Ureter (tissue), 1 donor: ENCODE measurements at places on chromosomes 1 and 21. TPM values are rescaled to one million over a fixed set of nuclear protein-coding genes. Genes with fewer than 3 reads are reported as not detected.

GRCh38 chr1:109847251-109847650 is 63.4 kb upstream of the CSF1 start:
- DNase-seq = no peak

GRCh38 chr1:45739137-45739536 is 11.3 kb downstream of the IPP start:
- no peak for DNase-seq

DNA sequence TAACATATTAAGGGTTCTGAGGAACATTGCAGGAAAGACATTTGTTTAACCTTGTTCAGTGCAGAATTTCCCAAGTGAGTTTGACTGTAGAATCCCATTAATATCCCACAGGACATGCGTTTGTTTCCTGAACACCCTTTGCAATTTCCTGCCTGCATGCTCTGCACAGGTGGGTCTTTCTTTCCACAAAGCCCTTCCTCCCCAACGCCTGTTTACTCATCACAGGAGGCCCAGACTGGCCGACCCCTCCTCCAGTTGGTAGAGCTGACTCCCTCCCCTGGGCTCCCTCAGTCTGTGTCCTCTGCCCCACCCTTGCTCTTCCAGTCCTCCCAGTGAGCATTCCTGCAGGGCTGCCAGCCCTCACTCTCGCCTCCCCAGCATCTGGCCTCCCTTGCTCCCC is 47.5 kb upstream of the CTPS1 start:
- no peak for DNase-seq

GRCh38 chr1:89578946-89579684 is 53.8 kb upstream of the LRRC8C start:
- no peak for DNase-seq

Gene NPHS2
- not detected for total RNA-seq

- DNase-seq = no peak
Measured at GRCh38 chr1:155039308-155039669, 5.7 kb downstream of the DCST1 start.

GRCh38 chr1:227526524-227526923 is 36.8 kb upstream of the ZNF678 start:
- no peak for DNase-seq

GRCh38 chr1:110106013-110106941 is 6.0 kb upstream of the UBL4B start:
- DNase-seq = peak; percentile 74

DNA sequence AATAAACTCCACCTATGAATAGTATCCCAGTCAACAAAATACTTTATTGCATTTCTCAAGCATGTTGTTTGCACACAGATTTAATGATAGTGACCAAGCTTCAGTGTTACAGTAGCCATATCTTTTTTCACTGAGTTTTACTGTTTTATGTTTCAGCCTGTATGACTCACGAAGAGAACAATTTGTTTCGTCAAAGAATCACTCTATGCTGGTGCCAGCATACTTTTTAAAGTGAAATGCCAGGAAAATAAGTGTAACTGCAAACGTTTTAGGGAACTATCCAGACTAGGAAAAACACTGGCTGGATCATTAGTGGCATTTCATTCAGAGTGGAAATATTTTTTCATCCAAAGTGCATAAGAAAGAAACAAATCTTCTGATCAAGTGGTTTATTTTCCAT is 210.8 kb downstream of the COL11A1 start:
- no peak for DNase-seq

- DNase-seq = no peak
Measured at GRCh38 chr1:78334952-78335351, 155.8 kb upstream of the PTGFR start.

- DNase-seq = peak; percentile 45
Measured at GRCh38 chr1:228150120-228150460, 360 bp downstream of the GJC2 start.

Gene SERPINC1
- total RNA-seq = 0.44 TPM

GRCh38 chr1:225733254-225733653 is 44.4 kb upstream of the SRP9 start:
- DNase-seq = no peak

DNA sequence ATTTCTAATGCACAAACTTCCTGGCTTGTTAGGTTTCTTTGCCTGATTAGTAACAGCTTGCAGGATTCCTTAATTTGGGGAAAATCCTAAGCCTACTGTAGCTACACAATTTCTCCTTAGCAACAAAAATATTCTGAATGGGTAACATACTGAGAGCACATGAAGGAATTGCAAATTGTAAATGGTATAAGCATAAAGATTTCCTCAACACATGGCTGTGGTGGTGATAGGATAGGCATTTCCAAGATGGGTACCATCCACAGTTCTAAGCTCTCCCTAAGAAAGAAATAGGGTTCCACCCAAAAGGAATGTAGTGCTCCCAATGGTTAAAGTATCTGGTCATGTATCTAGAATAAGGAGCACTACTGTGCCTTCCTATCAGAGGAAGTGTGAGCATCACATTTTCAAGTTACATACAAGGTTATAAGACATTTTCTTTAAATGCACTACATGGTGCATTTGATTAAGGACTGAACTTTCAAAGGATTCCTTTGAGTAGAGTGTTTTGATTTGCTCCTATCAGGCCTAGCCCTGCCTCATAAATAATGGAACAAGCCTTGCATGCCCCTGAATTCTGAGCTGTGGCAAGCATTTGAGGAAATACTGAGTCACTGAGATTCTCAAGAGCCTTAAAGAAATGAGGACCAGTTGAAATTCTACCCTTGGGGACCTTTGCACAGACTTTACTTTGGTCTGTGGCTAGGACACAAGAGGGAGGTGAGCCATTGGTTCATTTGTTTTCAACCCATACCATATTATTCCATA is 286.4 kb downstream of the PTBP2 start:
- no peak for DNase-seq

- no peak for DNase-seq
Measured at GRCh38 chr1:117836069-117836468, 93.4 kb downstream of the GDAP2 start.

DNA sequence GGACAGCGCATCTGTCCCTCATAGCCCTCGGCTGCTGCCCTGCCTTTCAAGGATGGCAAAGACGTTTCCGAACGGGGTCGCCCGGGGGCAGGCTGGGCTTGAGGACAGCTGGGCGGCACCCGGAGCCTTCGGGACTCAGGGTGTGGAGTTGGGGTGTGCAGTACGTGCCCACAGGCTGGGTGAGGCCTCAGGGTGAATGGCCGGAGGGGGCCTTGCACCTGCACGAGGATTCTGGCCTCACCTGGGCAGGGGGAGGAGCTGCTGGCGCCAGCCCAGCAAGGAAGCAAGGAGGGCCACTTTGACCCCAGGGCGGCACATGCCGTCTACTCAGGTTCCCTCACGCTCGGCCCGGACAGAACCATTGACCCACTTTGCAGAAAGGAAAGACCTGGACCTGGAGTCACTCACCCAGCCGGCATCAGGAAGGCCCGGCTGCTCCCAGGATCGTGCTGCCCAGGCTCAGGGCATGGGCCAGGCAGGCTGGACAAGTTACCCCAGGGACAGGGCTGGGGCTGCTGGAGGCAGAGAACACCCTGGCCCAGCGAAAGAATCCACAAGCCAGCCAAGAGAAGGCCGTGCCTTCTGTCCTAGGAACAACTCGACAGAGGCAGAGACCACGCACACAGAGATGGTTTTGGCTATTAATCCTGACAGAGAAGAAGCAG is 65.1 kb upstream of the TTC34 start:
- no peak for DNase-seq

Gene KCNJ15
- 58.5 TPM for total RNA-seq

GRCh38 chr1:117678246-117678977 is 72.6 kb downstream of the TENT5C start:
- no peak for DNase-seq

DNA sequence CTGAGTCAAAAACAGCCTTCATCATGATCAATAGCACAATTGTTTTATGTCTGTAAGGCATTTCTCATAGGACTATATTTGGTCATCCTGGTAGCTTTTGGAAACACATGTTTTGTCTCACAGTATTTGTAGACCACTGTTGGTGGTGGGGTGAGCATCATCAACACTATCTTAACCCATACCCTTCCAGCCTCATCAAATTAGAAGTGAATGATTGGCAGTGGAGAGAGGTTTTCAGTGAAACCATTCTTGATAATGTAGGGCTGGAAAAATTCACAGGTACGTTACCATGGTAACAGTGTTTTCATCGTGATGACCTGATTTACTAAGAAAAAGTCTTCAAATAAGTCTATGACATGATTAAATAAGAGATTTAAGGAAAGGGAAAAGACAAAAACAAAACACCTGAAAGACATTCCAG is 45.3 kb upstream of the C1orf105 start:
- no peak for DNase-seq

DNA sequence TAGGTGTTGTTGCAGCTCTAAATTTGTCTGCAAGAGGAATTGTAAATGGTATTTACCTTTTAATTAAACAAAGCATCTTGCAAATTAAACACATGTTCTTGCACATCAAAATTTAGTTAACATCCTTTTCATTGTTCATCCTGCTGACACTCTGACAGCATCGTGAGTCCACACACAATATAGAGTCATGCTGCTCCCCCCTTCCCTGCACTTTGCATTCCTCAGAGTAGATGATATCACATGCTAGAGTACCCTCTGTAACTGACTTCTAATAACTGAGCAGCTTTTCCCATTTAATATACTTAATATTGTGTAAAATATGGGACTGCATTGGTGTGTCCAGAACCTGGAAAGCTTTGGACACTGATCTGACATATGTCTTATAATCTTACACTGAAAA is 138.8 kb upstream of the DPYD start:
- no peak for DNase-seq

DNA sequence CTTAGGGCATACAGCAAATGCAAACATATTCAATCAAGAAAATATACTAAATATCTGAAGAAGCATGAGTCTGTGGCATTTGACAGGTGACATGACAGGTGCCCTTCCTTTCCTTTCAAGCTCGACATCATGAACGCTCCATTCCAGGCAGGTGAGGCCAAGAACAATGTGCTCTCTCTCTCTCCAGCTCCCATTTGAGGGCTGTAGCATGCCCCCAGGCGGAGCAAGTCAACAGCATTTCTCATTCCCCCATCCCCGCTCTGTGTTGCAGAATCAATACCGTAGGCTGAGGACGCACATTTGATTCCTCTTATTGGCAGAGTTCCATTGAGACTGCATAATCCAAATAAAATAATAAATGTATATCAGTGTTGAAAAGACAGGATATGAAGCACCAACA is 24.6 kb upstream of the PLPPR4 start:
- no peak for DNase-seq

Gene OVAAL
- total RNA-seq = not detected

Gene NCAM2
- 3.7 TPM for total RNA-seq

GRCh38 chr21:45410865-45411809 is 6.2 kb downstream of the COL18A1 start:
- no peak for DNase-seq

DNA sequence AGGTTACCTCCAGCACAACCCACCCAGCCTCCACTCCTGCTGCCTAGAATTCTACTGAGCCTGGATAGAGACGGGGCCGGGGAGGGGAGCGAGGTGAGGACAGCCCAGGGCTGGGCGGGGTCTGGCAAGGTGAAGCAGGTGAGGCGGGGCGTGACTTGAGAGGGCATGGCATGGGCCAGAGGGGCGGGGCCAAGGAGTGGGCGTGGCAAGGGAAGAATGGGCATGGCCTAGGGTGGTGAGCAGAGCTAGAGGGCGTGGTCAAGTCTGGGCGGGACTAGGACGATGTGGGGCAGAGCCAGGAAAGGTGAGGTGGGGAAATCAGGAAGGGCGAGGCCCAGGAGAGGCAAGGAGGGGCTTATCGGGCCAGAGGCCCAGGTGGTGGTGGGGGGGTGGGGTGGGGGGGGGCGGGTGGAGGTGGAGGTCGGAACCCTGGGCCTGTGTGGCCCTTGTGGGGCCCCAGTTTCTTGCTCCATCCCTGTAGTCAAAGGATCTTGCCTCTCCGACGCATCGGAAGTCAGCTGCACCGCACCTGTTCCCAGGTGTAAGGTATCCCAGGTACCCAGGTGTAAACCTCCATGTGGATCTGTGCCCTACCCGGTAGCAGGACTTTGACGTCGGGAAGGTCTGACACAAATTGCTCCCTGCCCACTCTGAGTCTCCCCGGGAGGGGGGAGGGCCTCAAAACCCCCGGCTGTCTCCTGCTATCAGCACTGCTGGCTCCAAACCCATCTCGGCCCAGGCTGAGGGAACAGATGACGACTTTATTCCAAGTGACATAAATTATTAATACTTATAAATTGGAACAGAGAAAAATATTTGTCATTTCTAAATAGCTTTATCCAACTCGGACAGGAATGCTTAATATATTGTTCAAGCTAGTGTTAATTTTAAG is 32.9 kb upstream of the UTS2 start:
- no peak for DNase-seq

Gene AUNIP
- total RNA-seq = 0.91 TPM

GRCh38 chr1:221439008-221439746 is 302.7 kb downstream of the DUSP10 start:
- no peak for DNase-seq

- peak; percentile 43 for DNase-seq
Measured at GRCh38 chr1:22296701-22297591, 154.0 kb upstream of the WNT4 start.

DNA sequence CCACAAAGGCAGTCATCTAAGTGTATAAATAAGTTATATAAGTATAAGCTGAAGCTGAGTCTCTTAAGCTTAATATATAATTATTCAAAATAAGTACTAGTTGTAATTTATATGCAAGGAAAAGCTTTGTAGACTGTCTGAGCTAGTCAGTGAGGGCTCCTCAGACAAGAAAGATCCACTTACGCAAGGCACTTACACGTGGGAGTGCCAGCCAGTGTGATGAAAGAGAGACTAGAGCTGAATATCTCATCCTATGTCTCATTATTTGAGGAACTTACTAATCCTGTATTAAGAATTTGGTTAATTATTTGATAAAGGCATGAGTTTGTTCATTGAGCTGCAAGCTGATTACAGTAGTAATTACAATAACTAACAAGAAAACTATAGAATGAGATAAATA is 146.9 kb downstream of the PDE4B start:
- DNase-seq = no peak

GRCh38 chr1:155313261-155313660 is 4.6 kb downstream of the FDPS start:
- DNase-seq = no peak

Gene MIXL1
- 0.52 TPM for total RNA-seq

Gene CGN
- 67.4 TPM for total RNA-seq

Gene SMIM1
- 9.6 TPM for total RNA-seq

Gene TMCC2
- 0.55 TPM for total RNA-seq

Gene PDC
- not detected for total RNA-seq
